ENCODE measurements at places on chromosomes 4 and X. TPM values are rescaled to one million over a fixed set of nuclear protein-coding genes. Genes with fewer than 3 reads are reported as not detected.

DNA sequence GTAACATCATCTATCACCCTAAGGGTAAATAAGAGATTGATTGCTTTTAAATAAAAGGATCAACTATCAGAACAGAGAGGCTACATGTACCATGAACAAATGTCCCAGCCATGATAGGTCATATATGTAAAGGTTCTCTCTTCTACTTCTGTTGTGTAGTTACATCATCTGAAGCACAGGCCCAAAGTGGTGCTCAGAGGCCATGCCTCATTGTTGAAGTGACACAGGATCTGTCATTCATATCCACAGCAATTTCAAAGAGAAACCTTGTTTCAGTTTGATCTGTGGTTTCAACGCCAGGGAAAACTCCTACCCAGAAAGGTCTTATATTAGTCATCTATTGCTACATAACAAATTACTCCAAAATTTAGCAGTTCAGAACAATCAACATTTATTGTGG, 269.2 kb upstream of the MAOA start:
- DNase-seq, result no peak

GRCh38 chrX:115957862-115958490, 212.6 kb upstream of the AGTR2 start:
- no peak for DNase-seq

DNA sequence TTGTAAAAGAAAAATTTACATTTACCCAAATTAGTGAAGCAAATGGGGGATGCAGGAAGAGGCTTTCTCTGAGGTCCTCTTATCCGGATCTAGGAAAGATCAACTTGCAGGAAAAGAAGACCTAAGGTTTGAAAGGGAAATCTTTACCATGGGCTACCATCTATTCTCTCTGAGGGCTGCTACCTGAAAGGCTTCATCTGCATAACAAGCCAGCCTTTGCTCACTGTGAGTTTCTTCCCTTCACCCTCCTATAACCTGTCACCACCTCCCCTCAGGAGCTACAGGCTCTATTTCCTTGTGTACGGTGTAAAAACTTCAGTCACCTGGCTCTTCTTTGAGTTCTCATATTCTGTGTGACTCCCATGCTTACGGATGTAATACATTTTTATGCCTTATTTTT, 118.6 kb upstream of the BEND4 start:
- DNase-seq, result no peak

DNA sequence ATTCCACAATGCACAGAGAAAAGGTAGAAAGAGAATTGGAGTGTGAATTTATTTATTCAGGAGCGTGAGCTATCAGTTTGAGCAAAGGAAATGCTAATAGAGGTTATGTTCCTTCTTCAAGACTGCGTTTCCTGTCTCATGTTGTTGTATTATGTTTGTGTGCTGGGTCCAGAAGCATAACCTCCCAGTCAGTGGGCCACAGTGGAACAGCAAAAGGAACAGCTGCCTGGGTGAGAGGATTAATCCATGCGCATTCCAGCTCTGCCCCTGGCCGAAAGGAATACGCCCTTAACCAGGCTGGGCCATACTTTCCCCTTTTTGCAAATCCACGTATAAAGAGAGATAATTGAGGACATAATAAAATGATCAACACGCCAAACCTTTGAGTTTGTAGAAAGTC, 32.4 kb upstream of the ARX start:
- DNase-seq, result no peak

DNA sequence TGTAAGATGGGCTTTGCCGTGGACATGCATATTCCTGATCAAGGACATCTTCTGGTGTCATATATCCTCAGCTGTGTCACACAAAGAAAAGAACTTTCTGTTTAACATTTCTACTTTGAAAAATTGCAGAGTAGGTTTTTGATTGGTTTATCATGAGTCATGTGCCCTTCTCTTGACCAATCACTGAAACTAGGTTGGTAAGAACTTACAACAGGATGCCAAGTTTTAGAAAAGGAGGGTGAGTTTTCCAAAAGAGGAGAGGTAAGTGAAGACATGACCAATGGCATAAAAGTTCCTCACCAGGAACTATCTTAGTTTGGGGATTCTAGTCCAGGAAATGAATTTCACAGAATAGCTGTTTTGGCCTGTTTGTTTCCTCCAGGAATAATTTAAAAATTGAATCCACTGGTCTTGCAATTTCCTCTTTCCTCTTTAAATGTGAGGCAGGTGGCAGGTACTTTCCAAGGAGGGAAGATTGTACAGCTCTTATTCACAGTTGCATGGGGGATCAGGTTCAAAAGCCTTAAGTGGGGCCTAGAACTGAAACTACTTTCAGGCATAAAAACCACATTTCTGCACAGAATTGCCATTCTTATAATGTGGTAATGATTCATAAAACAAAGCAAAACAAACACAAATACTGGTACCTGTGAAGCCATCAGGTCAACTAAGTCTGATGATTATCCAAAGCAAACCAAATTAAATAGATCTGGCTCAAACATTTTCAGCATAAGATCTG, 1114.5 kb upstream of the LCORL start:
- no peak for DNase-seq

DNA sequence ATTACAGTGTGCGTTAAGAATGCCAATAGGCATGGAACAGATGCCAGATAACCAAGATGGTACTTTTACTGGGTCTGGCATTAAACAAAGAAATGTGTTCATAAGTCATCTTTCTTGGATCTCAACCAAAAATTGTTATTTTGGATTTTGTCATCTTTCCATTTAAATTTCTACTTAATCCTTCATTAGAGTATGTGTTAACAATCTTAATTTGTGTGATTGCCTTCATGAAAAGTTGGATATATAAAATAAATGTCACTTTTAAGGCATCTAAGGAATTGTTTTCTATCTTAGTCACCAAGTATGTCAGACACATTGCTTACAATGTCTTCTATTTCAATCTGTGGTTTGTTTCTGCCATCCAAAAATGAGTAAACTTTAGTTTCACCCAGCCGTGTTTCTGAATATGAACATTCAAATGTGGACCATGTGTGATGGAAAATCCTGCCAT, 87.5 kb downstream of the PALLD start:
- no peak for DNase-seq

- no peak for DNase-seq
Measured at GRCh38 chr4:143021384-143021783, 163.3 kb upstream of the USP38 start.

- DNase-seq, result no peak
Measured at GRCh38 chrX:96715481-96715880, 30.8 kb downstream of the DIAPH2 start.

- DNase-seq, result no peak
Measured at GRCh38 chr4:177301126-177301639, 8.5 kb upstream of the NEIL3 start.

The LONRF3 gene
- 1.8 TPM for polyA plus RNA-seq

The GPRASP3 gene
- polyA plus RNA-seq, result not detected

The MTTP gene
- not detected for polyA plus RNA-seq
